ENCODE measurements at places on chromosomes 12 and 14. TPM values are rescaled to one million over a fixed set of nuclear protein-coding genes. Genes with fewer than 3 reads are reported as not detected.

GRCh38 chr14:103743691-103744090, 28.1 kb downstream of the ZFYVE21 start:
- DNase-seq = no peak

GRCh38 chr12:90086281-90086680, 377.6 kb upstream of the ATP2B1 start:
- DNase-seq = no peak

- no peak for DNase-seq
Observed at GRCh38 chr14:56449670-56450213, 129.9 kb upstream of the TMEM260 start.

- DNase-seq = no peak
Observed at GRCh38 chr14:94044476-94045091, 18.4 kb downstream of the OTUB2 start.

DNA sequence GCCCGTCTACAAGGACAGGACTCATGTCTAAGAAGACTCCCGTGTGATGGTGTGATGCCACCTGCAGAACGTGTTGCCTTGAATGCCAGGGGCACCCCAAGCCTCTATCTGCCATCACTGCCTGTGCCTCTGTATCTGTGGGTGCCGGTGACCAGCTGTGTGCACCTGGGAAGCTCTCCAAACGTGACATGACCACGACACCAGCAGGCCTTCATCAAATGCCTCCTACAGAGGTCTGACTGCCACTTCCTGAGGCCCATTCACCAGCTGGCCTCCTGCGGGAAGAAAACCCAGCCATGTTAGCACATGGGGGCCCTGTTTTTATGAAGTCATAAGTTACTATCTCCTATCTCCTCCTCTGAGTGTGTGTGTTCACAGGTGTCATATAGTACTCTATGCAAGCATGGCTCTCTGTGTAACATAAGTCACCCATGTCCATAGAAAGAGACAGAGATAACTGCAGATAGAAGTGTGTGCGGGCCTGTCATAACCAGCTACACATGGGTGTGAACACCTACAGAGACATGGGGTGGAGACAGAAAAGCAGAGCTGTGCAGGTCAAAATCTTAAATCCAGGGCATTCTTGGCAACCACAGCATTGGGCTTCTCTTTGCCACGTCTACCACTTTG, 18.3 kb upstream of the SERPINA4 start:
- DNase-seq = no peak

- no peak for DNase-seq
Observed at GRCh38 chr12:75779891-75780496, 251.6 kb downstream of the PHLDA1 start.

- no peak for DNase-seq
Observed at GRCh38 chr12:55629058-55629841, 7.4 kb upstream of the OR10P1 start.

Gene CABP1
- total RNA-seq = 4.2 TPM
